Left ventricle myocardium inferior (tissue), 1 donor: ENCODE measurements at places on chromosomes 6 and 20.

- no peak overlapping the region for H3K27ac ChIP-seq
- no peaks in the 10 kb centered on the region for H3K27me3 ChIP-seq
- DNase-seq = no peak
- peaks cover 65% of the 10 kb centered on the region for H3K4me1 ChIP-seq
These were observed 46.5 kb downstream of the SOBP start for GRCh38 chr6:107536180-107536961.

- H3K4me3 ChIP-seq = peak overlapping the region; percentile 17
- H3K27me3 ChIP-seq = no peaks in the 10 kb centered on the region
- H3K4me1 ChIP-seq = peaks cover 78% of the 10 kb centered on the region
- peak overlapping the region; percentile 83 for H3K27ac ChIP-seq
- no peaks in the 10 kb centered on the region for H3K36me3 ChIP-seq
These were observed 178.5 kb downstream of the ARID1B start for GRCh38 chr6:156955494-156956183.

DNA sequence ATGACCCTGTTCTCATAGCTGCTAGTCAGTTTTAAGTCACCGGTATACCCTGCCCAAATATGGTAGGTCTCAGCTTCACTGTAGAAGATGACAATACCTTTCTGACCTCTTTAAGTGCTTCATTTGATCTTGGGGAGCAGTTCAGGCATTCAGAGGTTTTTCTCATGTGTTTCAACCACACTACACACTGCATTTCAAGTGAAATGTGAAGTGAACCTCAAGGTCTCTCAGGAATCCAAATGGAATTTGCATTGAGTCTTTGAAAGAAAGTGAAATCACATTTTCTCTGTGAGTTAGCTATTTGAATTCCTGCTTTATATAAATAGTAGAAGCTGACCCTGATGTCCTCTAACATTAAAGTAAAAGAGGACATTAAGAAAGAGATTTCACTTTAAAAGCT, 461.6 kb downstream of the ADGRB3 start:
- no peak overlapping the region for H3K4me3 ChIP-seq
- no peak overlapping the region for H3K27ac ChIP-seq
- no peak for DNase-seq
- H3K36me3 ChIP-seq = no peaks in the 10 kb centered on the region

- H3K27ac ChIP-seq = no peak overlapping the region
- H3K27me3 ChIP-seq = peaks cover 33% of the 10 kb centered on the region
- H3K4me3 ChIP-seq = no peak overlapping the region
- no peaks in the 10 kb centered on the region for H3K36me3 ChIP-seq
- no peak for DNase-seq
- no peaks in the 10 kb centered on the region for H3K4me1 ChIP-seq
These were observed 17.9 kb downstream of the FAXC start for GRCh38 chr6:99331531-99331930.

- peaks cover 58% of the 10 kb centered on the region for H3K27me3 ChIP-seq
- no peak overlapping the region for H3K4me3 ChIP-seq
- peak overlapping the region; percentile 88 for H3K27ac ChIP-seq
- H3K36me3 ChIP-seq = no peaks in the 10 kb centered on the region
- DNase-seq = no peak
These were observed 3.1 kb upstream of the PTGIS start for GRCh38 chr20:49570828-49571552.

DNA sequence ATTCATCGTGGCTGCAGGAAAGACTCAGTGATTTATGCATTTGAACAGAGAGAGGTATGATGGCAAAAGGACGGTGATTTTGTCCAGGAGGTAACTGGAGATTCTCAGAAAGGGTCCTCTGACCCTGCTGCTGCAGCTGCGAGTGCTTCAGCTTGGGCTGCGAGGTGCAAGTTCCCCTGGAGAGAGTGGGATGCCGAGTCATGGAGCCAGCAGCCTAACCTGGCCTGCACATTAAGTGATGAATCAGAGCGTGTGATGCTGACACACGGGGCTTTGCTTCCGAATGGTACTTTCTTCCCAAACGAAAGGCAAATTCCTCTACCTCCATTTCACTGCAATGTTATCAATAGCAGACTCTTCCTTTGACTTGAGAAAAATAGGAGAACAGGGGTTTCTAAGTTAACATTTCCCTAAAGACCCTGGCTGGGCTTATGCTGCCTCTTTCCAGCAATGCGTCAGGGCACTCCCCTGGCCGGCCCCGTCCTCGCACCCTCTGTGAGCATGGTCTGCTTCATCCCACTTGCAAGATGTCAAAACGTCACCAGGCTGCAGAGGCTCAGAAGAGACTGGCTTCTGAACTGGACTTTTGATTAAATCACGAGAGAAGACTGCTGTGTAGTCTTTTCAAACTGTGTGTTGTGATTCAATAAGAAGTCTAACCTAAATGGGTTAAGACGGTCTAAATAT, 628.0 kb upstream of the AGPAT4 start:
- H3K27ac ChIP-seq = no peak overlapping the region
- H3K4me1 ChIP-seq = no peaks in the 10 kb centered on the region
- H3K36me3 ChIP-seq = no peaks in the 10 kb centered on the region
- H3K4me3 ChIP-seq = no peak overlapping the region

GRCh38 chr6:79513111-79513510, 24.1 kb downstream of the LCA5 start:
- H3K36me3 ChIP-seq = peaks cover 18% of the 10 kb centered on the region
- H3K4me3 ChIP-seq = no peak overlapping the region
- no peak overlapping the region for H3K27ac ChIP-seq
- no peaks in the 10 kb centered on the region for H3K27me3 ChIP-seq
- DNase-seq = no peak

- no peak overlapping the region for H3K27ac ChIP-seq
- H3K4me1 ChIP-seq = no peaks in the 10 kb centered on the region
- H3K36me3 ChIP-seq = no peaks in the 10 kb centered on the region
- DNase-seq = no peak
- H3K27me3 ChIP-seq = no peaks in the 10 kb centered on the region
These were observed 77.6 kb upstream of the NEDD9 start for GRCh38 chr6:11309947-11310665.

- H3K4me3 ChIP-seq = no peak overlapping the region
- no peak overlapping the region for H3K27ac ChIP-seq
- no peaks in the 10 kb centered on the region for H3K4me1 ChIP-seq
These were observed 10.8 kb downstream of the NTSR1 start for GRCh38 chr20:62719250-62719935.

GRCh38 chr20:62804627-62805154, at the start of gene OGFR:
Gene OGFR (plus strand): TSS chr20:62804835. CDS start chr20:62804860, 25 bp downstream.
- H3K36me3 ChIP-seq = peaks cover 34% of the 10 kb centered on the region
- H3K4me1 ChIP-seq = peaks cover 76% of the 10 kb centered on the region
- peak within 1 kb of the TSS; percentile 99 for H3K4me3 ChIP-seq
- DNase-seq = peak; percentile 75
- peak within 1 kb of the TSS; percentile 91 for H3K27ac ChIP-seq

DNA sequence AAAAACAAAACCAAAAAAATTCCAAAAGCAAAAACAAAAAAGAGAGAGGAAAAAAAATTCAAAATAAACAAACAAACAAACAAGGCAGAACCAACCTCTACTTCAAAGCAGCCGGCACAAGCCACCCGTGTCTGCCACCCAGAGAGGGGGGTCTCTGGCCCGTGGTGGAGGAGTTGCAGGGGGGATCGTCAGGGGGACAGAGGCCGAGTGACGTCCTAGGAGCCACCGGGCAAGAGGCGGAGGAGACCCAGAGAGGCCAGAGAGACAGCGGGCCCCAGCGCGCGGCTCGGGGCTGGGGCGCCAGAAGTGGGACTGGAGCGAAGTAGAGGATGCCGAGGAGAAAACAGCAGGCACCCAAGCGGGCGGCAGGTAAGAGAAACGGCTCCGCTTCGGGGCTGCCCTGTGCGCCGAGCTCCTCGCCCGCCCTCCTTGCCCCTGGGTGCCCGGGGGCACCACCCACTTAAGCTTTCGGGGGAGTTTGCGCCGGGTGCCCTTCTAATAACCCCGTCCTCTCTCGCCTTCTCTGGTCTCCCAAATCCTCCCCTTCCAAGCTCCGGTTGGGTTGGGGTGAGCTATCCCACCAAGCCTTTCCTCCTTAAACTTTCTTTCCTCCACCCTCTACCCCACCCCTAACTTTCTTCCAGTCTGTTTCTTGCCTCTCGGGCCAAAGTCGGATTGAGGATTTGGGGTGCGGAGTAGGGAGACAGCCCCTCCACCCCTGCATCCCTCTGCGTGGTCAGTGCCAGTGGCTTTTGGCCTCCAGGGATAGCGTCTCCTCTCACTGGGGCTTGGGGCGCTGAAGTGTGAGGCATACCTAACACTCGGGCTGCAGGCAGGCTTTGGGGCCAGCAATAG, 1.0 kb downstream of the TSHZ2 start:
- H3K27ac ChIP-seq = peak overlapping the region; percentile 66
- peak overlapping the region; percentile 70 for H3K4me3 ChIP-seq
- H3K4me1 ChIP-seq = peaks cover 12% of the 10 kb centered on the region
- no peaks in the 10 kb centered on the region for H3K36me3 ChIP-seq

GRCh38 chr6:93886416-93886815, 467.1 kb upstream of the EPHA7 start:
- no peak overlapping the region for H3K27ac ChIP-seq
- H3K4me3 ChIP-seq = no peak overlapping the region
- no peaks in the 10 kb centered on the region for H3K27me3 ChIP-seq
- H3K4me1 ChIP-seq = no peaks in the 10 kb centered on the region
- H3K36me3 ChIP-seq = no peaks in the 10 kb centered on the region
- DNase-seq = no peak

GRCh38 chr6:145756170-145756662, 20.9 kb upstream of the EPM2A start:
- peak; percentile 18 for DNase-seq
- no peak overlapping the region for H3K27ac ChIP-seq
- no peaks in the 10 kb centered on the region for H3K27me3 ChIP-seq
- H3K4me3 ChIP-seq = no peak overlapping the region
